ENCODE measurements at places on chromosomes 5 and 9.

DNA sequence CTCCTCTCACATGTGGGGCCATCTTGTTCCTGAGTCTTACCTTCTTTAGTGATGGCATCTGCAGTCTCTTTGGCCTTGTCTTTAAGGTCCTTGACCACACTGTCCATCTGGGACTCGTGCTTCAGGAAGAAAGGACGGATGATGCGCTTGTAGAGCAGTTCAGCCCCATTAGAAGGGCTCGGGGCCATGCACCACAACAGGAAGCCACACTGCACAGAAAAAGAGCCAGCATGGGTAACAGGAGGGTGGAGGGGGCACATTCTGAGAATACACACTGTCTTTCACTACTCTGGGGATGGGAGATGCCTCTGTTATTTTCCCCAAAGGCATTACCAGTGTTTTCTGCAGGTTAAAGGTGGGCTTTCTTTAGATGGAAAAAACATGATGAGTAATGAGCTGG is 25.9 kb downstream of the SRP19 start:
- no peak for DNase-seq

DNA sequence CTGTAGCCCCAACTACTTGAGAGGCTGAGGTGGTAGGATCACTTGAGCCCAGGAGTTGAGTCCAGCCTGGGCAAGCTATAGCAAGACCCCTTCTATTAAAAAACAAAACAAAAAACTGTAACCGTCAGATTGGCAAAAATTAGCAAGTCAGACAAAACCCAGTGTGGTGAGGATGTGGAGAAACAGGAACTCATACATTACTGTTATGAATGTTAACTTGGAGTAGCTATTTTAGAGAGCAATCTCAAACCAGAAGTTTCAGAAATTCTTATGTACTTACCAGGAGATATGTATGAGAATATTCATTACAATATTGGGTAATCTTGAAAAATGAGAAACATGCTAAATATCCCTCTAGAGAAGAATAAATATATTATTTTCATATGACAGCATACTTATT is 120.3 kb downstream of the INVS start:
- DNase-seq = no peak

DNA sequence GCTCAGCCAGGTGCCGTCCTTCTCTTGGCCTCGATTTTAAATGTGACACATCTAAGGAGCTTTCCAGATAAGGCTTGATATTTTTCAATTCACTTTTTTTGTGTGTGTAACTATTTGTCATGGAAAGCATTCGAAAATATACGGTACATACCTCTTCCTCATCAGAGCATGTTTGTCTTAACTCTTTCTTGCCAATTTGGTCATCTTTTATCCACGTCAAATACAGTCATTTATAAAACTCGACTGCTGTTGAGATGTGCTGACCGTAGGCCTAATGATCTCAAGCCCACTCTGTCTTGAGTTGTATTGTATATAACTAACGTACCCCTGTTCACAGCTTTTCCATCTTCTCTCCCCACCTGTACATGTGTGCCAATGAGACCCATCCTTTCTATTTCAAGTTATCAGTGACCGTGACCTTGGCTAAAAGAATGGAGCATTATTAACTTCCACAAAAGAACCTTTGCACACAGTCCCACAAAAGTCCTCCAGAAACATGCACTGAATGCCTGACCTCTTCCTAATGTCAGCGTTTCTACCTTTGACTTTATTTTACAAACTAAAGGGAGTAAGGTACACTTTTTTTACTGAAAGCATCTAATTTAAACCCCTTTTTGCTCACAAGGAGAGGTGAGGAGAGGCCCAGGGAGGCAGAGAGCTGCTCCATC is 61.6 kb downstream of the IPPK start:
- no peak for DNase-seq

GRCh38 chr9:74036549-74037231 is 460.4 kb upstream of the RORB start:
- DNase-seq = no peak

- DNase-seq = no peak
Measured at GRCh38 chr5:32123058-32123805, 50.9 kb downstream of the GOLPH3 start.

- no peak for DNase-seq
Measured at GRCh38 chr9:96621618-96622017, 2.0 kb upstream of the CDC14B start.

Measured in WTC11 (cell line).